Activated CD4-positive, alpha-beta memory T cell treated with anti-CD3 and anti-CD28 coated beads, Interleukin-2, amount 10 ng/mL, durations not matched to agents 7 days and 5 days (primary cell): ENCODE measurements at places on chromosomes 2 and 18.

GRCh38 chr2:190311893-190312634, 7.6 kb downstream of the HIBCH start:
- DNase-seq, result no peak

- DNase-seq, result no peak
These were observed 5.6 kb downstream of the PLCL1 start for GRCh38 chr2:197810016-197810415.

DNA sequence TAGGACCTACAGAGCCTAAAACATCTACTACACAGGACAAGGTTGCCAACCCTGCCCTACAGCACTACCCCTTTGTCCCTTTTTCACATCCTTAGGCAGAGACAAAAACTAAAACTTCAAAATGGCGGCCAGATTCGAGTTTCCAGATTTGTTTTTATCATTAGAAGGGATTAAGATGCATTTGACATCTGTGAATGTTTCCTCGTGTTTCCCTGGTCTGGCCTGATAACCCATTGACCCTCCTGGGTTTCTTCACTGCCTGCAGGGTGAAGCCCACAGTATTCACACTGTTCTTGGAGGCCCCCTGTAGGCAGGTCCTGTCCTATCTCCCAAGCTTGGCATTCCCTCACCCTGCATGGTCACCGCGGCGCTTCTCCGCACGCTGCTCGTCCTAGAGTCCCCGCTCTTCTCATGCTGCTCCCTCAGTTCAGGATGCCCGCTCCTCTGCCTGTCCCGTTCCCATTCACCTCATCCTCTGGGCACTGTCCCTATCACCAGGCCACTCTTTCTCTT, 67.6 kb downstream of the TPGS2 start:
- no peak for DNase-seq

- no peak for DNase-seq
These were observed 83.4 kb downstream of the SLC5A7 start for GRCh38 chr2:108069515-108070310.

GRCh38 chr18:74861154-74861553, 263.5 kb downstream of the ZNF407 start:
- DNase-seq, result no peak

DNA sequence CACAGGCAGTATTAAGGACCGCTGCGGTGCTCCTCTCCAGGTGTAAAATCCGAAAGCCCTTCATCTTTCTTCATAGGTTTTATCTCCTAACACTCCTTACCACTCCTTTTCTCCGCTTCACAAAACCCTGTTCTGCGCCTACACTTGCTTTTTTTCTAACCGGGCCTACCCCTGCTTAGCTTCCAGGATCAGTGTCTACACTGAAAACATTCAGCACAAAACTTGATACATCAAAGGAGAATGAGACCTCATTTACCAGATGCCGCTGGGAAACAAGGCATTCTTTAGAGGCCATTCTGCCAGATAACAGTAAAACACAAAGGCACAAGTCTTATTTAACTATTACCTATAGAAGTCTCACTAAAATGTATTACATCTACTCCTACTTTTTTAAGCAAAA, 13.1 kb downstream of the CHST10 start:
- no peak for DNase-seq

DNA sequence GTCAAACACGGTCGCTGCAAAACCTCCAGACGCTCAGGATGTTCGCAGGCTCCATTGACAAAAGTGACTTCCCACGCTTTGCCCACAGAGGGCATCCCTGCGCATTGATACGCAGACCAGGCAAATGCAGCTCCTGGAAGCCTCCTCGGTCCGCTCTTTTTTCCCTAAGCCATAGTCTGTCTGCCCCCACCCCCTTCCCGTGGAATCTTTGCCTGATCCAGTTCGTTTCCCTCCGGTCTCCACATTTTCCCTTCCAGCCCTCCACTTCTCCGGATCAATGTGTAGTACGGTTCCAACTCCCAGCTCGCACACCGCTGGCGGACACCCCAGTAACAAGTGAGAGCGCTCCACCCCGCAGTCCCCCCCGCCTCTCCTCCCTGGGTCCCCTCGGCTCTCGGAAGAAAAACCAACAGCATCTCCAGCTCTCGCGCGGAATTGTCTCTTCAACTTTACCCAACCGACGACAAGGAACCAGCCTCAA, at the start of gene DCC:
DCC (plus strand) TSS at position 307 of the 481 bp plus-strand sequence. CDS start 591 bp downstream, outside the sequence.
- no peak for DNase-seq

DNA sequence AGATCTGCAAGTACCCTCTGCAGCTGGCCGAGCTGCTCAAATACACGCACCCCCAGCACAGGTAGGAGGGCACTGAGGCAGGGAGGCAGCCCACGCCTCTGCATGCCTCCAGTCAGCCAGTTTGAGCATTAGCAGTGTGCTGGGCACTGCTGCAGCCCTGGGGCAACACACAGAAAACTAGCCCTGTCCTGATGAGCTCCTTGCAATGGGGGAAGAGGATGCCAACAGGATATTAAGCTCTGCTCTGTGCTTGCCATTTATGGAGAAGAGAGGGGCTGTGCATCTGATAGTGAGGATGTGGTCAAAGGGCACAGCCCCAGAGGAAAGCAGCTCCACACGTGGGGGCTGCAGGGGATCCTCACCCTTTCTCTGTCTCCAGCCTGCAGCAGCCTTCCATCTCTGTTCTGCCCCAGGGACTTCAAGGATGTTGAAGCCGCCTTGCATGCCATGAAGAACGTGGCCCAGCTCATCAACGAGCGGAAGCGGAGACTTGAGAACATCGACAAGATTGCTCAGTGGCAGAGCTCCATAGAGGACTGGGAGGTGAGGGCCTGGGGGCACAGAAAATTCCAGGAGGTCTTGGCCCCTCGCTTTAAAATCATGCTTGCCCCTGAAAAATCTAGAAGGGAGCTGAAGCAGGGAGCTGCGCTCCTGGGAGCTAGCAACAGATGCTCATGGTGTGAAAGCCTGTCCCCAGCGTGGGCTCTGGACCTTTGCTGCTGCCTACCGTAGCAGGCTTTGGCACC, 51.7 kb downstream of the FAM168B start:
- no peak for DNase-seq

- no peak for DNase-seq
These were observed 159.1 kb downstream of the LRRTM1 start for GRCh38 chr2:80145499-80145898.

GRCh38 chr2:75548036-75548573, 12.6 kb downstream of the EVA1A start:
- DNase-seq, result no peak
